ENCODE measurements at places on chromosomes 5 and 9.

GRCh38 chr9:129252937-129253802 is 75.1 kb upstream of the IER5L start:
- DNase-seq = no peak

DNA sequence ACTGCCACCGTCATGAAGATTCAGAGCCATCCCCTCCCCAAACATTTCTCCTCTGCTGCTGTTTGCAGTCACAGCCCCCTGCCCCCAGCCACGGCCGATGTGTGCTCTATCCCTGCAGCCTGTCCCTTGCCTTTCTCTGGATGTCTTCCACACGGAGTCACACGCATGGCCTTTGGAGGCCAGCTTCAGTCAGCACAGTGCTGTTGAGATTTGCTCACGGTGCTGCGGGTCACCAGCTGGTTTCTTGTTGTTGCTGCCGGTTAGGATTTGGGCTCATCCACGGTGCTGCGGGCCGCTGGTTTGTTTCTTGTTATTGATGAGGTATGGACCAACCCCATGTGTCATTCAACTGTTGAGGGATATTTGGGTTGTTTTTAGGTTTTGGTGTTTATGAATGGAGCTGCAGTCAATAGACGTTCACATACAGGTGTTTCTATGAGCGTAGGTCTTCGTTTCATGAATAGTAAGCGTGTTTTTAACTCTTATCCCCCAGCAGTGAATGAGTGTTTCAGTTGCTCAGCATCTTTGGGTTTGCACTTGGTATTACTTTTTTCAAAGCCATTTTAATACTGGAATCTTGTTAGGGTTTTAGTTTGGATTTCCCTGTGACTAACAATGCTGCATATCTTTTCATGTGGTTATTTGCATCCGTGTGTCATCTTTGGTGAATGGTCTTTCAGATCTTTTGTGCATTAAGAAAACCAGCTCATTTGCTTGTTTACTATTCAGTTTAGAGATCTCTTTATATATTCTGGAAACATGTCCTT is 57.6 kb downstream of the AHRR start:
- no peak for DNase-seq

DNA sequence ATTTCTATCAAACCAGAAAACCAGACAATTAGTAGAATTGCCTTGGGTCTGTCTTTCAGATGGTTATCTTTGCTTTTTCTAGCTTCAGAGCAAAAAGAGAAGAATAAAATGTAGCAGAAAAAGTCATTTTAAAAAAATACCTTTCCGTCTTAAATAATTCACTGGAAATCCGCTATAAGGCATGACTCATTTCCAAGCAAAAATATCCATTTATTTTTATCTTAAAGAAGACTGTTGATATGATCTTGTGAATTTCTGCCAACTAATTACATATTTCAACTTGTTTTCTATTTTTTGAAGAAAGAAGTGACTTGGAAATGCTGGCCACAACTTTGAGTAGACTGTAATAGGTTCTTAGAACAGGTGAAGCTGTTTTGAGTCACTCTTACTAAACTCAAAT is 83.7 kb downstream of the VCAN start:
- no peak for DNase-seq

- no peak for DNase-seq
Measured at GRCh38 chr5:35195472-35195852, 34.8 kb downstream of the PRLR start.

DNA sequence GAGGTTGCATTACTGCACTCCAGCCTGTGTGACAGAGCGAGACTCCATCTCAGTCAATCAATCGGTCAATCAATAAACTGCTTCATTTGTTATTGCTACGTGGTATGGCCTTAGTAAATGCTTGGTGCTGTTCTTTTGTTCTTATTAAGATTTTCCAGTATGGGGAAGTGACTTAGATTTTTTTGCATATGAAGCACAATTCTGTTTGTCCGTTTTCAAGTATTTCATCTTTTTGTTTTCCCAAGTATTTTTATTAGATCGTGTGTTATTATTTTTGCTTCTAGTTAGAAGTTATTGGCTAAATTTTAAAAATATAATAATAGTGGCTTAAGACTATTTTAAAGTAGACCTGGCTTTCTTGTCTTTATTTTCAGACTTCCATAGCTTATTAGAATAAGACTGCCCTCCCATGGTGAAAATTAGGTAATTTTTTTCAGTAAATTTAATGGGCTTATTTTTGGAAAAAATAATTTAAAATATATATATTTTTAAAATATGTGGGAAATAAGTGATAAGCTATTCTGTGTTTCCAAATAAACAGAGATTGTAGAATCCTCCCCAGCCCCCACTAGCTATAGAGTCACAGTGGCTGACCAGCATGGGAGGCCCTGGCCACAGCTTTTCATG is 14.7 kb upstream of the OMD start:
- DNase-seq = no peak

DNA sequence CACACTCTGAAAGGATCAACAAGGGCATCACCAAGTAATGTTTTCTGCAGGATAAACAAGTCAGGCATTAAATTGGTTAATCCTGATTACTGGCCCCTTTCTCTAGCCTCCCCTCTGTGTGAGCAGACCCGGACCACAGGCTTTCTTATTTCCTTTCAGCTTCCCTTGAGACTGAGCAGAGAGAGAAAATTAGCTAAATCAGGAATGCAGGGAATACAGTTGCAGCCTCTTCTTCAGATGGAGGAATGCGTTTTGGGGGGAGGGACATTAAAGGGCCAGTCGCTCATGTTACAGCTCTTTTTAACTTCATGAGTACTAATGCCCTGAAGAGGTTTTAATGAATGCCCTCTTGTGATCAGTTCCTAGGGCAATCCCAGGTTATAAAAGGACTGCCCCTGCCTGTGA is 19.8 kb downstream of the PCDHAC2 start:
- no peak for DNase-seq

GRCh38 chr5:178421699-178422399 is 168.3 kb downstream of the COL23A1 start:
- DNase-seq = no peak

DNA sequence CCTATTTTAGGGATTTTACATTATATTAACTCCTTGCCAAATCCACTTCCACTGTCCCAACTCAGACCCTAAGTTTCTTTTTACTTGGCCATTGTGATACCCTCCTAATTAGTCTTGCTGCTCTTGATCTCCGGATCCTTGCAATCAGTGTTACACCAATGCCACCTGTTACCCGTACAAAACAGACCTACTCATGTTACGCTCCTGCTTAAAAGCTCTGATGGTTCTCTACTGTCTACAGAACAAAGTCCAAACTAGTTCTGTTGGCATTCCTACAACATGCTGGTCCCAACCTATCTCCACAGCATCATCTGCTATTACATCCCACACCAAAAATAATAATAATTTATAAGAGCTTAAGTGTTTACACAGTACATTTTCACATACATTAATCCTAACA is 9.8 kb downstream of the ECPAS start:
- no peak for DNase-seq

DNA sequence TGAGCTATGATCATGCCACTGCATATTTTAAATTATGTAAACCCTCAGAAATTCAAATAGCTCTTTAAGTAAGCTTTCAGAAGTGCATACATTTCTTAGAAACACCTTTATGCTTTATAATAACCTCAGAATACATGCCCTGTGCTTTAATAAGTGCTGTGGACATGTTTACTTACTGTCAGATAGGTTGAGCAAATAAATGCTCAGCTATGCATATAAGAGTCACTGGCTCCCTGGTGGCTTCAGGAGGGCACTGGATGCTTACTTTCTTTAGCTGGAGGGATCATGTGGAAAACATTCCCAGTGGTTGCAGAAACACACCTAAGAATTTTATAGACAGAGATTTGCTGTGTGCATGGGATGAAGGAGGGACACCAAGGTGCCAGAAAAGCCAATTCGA is 74.4 kb downstream of the PDE6A start:
- DNase-seq = no peak

DNA sequence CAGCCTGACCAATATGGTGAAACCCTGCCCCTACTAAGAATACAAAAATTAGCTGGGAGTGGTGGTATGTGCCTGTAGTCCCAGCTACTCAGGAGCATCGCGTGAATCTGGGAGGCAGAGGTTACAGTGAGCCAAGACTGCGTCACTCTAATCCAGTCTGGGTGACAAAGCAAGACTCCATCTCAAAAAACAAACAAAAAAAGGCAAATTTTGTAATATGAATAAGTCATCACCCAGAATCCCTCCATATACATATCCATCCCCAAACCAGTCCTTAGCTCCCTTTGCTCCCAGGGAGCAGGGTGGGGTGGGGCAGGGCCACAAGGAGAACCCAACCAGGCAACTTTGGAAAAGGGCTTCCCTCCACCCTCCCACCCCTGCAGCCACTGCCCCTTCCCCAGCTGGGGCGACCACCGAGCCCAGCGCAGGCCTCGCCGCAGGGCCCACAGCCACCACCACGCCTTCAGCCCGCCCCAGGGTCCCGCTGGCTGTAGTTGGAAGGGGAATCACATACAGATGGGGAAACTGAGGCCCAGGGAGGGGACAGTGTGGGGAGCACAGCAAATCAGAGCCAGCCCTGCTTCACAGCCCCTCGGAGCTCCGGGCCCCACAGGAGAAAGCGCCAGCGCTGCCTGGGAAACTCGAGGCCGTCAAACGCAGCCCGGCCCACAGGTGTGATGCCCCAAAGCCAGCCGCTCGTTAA is 7.8 kb downstream of the NOTCH1 start:
- DNase-seq = no peak

GRCh38 chr5:116423141-116423540 is 151.5 kb downstream of the SEMA6A start:
- DNase-seq = no peak

- no peak for DNase-seq
Measured at GRCh38 chr5:119453040-119453373, 710 bp downstream of the HSD17B4 start.

DNA sequence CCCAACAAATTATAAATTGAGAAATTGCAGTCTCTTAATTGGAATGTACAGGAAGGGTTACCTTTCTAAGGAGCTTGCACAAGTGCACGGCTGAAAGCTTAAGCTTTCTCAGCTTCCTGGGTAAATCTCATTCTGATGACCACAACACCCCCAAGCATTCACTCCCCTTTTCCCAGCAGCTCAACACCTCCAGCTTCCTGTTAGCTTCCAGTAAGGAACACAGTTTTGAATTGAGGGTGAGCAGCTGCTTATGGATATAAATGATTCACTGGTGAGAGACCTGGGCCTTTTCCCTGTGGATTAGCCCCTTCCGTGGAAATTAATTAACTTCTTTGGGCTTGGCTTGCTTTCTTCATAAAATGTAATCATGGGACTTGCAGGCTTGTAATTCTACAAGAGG is 101.2 kb downstream of the SLC28A3 start:
- no peak for DNase-seq

DNA sequence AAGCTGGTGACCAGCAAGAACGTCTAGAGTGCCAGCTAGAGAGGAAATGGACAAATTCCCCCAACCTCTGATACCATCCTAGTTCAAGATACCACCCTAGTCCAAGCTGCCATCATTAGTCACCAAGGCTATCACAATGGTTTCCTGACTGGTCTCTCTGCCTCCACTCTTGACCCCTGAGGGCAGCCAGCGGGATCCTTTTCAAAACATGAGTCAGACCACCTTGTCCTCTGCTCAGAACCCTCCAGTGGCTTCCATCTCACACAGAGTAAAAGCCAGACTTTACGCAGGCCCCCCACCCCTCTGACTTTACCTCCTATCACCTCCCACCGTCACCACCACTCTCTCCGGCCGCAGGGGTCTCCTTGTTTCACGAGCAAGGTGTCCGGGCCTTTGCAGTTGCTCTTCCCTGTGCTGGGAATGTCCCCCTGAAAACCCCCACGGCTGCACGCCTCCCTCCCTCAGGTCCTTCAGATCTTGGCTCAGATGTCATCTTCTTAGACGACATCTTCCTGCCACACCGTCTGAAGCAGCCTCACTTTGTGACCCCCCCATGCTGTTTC is 42.2 kb upstream of the FBXW11 start:
- no peak for DNase-seq

GRCh38 chr9:38708759-38709158 is 11.2 kb downstream of the FAM240B start:
- DNase-seq = no peak

DNA sequence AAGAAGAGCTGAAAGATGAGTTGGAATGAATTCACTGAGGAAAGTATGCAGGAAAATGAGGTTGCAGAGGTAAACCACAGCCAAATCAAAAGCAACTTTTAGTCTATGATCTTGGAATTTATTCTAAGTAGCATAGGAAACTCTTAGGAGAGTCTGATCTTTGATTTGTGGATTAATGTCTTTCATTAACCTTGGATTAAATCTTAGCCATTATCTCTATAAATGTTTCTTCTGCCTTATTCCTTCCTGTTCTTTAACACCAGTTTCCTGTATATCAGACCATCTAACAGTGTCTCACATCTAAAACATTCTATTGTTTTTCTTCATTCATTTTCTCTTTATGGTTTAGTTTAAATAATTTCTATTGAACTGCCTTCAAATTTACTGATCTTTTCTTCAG is 187.2 kb upstream of the ANKRD55 start:
- no peak for DNase-seq

- peak; percentile 72 for DNase-seq
Measured at GRCh38 chr5:151014680-151015343, 5.6 kb upstream of the GPX3 start.

- no peak for DNase-seq
Measured at GRCh38 chr9:113993838-113994540, 84.1 kb downstream of the AMBP start.

DNA sequence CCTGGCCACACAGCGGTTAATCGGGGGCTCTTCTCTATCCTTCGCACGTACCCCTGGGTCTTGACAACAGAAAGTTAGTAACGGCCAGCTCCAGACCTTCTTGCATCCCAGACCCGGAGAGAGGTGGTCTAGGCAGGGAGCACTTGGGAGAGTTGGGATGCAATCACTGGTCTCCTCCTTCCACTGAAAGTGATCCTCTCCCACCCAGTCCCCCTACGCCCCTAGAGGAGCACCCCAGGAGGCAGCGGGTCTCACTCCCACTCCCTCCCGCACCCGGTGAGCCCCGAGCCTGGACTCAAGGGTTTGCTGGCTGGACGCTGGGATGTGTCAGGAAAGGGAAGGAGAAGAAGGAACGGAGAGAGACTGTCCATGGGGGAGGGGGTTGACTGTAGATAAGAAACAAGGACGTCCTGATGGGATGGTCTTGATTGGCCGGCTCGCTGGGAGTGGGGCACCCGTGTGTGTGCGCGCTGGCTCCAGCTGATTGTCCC is 2.0 kb downstream of the RORB start:
- no peak for DNase-seq
